ENCODE measurements at places on chromosomes 16 and 17.

GRCh38 chr16:85564277-85565051 lies 48.7 kb upstream of the GSE1 start:
- peak; percentile 73 for DNase-seq

DNA sequence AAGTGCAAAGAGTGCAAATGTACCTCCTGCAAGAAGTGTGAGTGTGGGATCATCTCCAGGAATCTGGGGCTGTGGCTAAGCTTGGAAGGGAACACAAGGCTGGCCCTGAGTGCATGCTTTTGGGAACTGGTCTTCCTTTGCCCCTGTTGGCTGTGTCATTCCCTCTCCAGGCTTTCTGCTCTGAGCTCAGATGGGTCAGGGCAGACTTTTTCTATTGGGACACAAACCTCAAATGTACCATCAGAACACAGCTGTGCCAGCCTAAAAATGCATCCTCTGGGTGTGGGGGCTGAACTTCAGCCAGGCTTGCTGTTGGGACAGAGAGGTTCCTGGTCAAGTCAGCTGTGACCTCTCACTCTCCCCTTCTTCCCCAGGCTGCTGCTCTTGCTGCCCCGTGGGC lies 914 bp downstream of the MT1B start:
- DNase-seq, result no peak

DNA sequence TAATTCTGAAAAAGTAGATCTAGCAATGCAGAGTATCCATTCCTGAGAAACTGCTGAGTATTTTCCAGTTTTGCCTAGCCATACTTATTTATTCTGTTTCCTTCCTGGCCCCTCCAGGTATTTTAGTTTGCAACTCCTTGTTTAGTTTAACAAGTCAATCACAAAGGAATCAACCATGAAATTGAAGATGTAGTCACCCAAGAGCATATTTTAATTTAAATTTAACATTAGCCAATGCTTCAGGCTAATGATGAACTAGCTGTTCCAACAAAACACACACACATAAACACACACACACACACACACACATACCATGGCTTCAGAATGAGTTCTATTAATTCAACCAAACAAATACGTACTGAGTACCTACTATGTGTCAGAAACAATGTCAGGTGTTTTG lies 332.8 kb upstream of the ERCC4 start:
- no peak for DNase-seq

DNA sequence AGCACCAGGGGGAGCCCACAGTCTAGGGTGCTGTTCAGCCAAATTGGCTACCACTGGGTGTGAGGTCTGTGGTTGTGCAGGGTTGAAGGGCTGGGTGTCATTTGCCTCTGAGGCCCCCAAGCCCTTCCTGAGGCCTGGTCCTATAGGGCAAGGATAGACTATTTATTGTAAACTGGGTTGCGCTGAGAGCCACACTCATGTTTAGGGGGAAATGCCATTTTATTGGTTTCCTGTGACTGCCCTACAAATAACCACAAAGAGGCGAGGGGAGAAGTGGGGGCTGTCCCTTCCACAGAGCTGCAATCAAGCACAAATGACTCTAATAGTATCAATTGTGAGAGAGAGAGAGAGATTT lies 3.6 kb upstream of the ZCCHC14 start:
- DNase-seq, result peak; percentile 51

DNA sequence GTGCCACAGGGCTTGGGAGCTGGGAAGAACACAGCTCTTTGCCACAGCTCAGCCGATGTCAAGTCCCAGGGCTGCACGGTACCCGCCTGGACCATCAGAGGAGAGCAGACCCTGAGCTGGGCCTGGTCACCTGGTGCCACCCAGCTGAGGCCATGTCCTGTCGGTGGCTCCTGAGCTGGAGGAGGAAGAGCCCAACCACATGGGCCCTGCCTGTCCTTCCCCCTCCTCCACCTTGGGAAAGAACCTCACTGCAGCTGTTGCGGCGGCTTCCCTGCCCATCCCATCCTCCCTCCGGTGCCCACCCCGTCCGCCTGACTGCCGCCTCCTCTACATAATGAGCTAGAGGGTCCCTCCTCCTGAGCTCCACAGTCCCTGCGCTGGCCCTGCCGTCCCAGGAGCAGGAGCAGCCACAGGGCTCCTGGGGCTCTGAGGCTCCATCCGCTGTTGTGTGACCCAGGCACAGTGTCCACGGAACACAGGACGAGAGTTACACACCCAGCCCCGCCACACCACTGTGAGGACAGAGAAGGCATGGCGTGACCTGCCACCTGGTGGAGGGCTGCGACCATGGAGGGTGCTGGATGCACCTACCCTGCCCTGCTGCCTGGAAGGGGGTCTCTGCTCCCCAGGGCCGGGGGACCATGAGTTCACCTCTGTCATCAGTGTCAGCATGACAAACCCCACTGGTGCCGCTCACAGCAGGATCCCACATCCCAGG lies 21.4 kb upstream of the CHMP6 start:
- DNase-seq, result peak; percentile 57

DNA sequence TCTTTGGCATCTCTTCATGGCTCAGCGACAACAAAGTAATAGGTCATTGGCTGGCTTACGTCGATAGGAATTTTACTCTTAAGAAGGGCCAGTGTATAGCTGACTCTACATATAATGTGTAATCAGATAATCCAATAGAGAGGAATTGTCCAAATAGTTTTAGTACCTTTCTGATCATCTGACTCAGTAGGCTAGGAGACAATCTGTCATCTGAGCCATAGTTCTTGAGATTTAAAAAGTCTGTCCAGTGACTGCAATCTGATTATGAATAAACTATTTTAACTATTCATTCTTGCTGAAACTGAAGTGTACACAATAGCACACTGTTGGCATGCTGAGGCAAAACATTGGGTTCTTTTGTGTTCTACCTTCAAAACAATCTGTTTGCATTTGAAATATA lies 21.4 kb upstream of the NOL11 start:
- DNase-seq, result no peak

GRCh38 chr16:17346621-17347569 lies 123.9 kb downstream of the XYLT1 start:
- peak; percentile 23 for DNase-seq

DNA sequence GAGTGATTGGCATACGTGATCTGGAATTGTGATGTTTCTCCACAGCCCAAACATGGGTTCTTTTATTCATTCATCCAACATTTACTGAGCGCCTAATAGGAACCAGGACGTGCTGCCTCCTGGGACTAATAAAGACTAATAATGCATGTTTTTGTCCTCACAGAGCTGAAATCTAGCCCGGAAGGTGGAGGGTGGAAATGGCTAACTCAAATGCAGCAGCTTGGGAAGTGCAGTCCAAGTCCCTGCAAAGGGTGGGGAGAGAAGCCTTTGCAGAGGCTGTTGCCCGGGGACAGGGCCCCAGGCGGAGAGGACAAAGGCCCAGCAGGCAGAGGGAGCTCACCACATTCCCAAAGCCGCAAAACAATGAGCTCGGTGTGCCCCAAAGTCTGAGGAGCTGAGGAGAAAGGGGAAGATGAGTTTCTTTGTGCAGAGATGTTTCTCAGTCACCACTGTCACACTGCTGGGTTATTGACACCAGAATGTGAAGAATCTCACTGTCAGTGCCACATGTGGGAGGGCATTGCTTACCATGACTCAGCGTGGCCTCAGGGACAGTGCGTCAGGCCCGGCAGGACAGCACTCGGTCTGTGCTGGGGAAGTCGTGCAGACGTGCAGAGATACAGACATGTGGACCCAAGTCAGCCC lies 118.2 kb upstream of the CHMP6 start:
- DNase-seq, result no peak

DNA sequence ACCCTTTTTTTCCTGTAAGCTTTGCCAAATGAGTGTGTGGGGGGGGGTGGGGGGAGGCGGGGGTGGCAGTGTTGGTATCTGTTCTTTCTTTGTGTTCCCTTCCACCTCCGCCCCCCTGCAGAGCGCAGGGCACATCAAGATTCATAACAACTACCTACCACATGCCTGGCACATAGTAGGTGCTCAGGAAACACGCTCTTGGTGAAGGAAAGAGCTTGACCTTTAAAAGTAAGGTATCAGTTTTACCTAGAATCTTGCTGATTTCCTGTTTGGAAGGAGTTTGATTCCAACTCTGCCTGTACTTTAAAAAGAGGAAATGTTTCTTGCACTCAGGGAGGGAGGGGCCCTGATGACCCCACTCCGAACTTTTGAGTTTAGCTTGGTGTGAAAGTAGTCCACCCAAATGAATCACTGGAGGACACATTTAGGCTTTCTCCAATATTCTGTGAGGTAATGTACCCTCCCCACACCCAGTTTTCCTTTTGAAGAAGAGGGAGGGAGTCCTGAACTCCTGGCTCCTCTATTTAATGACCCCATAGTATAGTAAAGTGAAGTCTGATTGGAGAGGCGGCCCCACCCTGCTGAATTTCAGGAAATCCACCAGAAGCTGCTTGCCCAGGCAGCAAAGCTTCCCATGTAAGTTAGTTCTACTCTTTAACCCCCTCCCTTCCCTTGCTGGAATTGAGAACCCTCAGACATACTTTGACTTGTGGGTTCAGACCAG lies 560 bp upstream of the FAM20A start:
- no peak for DNase-seq

GRCh38 chr17:65219124-65219523 lies 82.0 kb downstream of the RGS9 start:
- DNase-seq, result no peak

- DNase-seq, result peak; percentile 64
Measured at GRCh38 chr16:3431779-3432219, 11.5 kb downstream of the ZNF597 start.

GRCh38 chr17:80482058-80482318 lies 5.6 kb upstream of the NPTX1 start:
- DNase-seq, result no peak
